CD4-positive, alpha-beta T cell treated with Interleukin-6 at 100 ng/mL for 8 hours (primary cell): ENCODE measurements at places on chromosomes 11 and 22.

- no peak for DNase-seq
Measured at GRCh38 chr11:92789761-92790160, 179.7 kb upstream of the MTNR1B start.

DNA sequence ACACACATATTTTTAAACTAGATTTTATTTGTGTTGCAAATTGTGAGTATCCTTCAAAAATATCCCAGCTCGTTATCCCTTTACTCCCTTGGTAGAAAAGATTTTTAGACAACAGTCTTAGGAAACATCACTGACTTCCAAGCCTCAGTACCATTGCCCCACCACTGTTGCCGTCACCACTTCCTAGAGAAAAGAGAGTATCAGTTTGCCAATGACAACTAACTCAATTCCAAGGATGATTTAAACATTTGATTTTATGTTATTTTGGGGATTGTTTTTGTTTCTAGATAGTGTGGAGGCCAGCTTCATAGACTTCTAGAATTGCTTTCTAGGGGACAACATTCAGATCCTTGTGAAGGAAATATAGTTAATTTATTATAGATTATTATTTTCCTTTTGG is 274.0 kb upstream of the MPPED2 start:
- no peak for DNase-seq

GRCh38 chr11:117094776-117095175 is 3.5 kb downstream of the SIK3 start:
- no peak for DNase-seq

DNA sequence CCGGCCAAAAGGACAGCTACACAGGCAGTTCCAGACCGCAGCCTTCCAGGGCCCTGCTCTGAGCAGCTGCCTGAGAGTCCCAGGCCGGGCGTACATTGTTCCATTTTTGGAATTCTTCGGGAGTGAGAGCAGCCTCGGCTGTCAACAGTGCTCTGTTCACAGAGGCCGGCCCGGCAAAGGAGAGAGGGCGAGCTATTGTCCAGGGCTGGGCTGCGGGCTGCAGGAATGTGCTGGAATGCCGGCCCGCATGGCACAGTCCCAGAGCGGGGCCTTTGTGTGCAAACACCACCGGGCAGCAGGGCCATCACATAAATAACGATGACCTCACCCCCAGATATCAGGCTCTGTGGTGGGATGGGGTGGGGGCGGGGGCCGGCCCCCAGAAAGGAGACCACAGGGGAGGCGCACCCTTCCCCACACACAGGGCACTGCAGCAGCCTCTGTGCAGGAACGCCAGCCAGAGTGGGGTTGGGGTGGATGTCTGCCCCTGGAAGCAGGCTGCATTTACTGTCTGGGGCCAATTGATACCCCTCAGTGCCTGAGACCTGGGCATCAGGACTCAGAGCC is 15.8 kb downstream of the LINC01488 start:
- DNase-seq: no peak

DNA sequence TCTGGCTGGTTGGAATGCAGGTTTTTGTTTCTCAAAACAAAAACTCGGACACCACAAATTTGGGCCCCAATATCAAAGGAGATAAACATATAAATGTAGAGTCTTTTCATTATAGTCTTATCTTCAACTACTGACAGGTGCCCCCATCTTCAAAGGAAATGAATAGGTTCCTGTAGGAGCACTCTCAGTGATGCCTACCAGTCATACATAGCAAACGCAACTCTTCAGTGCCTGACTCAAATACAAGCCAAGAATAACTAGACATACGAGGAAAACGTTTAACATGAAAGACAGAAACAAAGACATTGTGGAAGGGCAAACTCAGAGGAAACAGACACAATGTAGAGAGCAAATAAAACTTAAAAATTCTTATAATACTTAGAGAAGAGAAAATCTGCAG is 13.9 kb downstream of the KDM4D start:
- no peak for DNase-seq

DNA sequence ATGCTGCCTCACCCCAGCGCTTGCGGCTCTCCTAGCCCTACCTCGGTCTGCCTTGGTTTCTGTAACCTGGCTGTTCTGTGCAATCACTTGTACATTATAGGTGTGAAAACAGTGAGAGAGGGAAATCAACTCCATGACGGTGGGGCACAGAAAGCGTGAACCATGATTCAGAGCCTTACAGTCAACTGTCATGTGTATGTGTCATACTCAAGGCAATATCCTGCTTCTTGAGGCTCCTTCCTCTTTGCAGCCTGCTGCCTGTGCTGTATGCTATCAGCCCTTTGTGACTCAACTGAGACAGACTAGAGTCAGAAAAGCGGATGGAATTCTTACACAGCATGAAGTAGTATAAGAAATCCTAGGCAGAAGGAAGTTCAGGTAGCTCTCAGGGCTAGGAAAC is 2.1 kb downstream of the NRIP3 start:
- peak; percentile 37 for DNase-seq

DNA sequence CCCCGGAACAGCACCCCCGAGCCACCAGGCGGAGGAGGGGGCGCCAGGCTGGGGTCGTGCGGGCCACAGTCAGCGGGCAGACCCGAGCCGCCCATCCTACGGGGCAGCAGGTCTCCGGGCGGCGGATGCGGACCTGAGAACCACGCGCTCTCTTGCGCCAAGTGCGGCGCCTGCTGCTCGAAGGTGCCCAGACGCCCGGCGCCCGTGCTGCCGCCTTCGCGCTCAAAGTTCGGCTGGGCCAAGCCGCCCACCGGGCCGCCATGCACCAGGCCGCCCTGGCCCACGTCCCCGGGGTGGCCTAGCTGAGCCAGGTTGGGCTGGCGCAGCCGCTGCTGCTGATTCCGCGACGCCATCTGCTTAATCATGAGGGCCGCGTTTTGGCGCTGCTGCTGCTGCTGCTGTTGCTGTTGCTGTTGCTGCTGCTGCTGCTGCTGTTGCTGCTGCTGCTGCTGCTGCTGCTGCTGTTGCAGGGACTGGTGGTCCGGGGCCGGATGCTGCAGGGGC is 3.0 kb downstream of the MN1 start:
- no peak for DNase-seq

DNA sequence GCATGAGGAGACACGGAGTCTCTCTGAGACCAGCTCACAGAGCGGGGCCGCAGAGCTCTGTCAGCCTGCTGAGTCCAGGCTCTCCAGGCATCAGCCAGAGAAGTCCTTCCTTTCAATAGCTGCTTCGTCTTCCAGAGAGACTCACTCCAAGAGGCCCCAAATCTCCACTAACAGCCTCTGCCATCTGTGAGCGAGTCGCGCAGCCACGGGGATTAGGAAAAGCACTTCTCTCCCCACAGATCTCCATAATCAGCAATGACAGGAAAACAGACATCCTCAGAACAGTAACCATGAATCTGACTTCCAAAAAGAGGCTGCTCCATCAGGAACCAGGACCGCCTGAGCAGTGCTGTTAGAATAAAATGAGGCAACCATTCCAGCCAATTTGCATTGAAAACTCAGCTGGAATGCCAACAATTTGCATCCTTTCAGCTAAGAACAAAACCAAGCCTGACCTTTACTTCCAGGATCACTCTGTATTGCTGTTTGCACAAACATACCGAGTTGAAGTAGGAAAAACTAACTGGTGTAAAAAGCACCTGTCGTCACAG is 65.4 kb downstream of the SMCO4 start:
- DNase-seq: no peak

GRCh38 chr11:69750108-69750850 is 24.9 kb downstream of the FGF4 start:
- DNase-seq: no peak

DNA sequence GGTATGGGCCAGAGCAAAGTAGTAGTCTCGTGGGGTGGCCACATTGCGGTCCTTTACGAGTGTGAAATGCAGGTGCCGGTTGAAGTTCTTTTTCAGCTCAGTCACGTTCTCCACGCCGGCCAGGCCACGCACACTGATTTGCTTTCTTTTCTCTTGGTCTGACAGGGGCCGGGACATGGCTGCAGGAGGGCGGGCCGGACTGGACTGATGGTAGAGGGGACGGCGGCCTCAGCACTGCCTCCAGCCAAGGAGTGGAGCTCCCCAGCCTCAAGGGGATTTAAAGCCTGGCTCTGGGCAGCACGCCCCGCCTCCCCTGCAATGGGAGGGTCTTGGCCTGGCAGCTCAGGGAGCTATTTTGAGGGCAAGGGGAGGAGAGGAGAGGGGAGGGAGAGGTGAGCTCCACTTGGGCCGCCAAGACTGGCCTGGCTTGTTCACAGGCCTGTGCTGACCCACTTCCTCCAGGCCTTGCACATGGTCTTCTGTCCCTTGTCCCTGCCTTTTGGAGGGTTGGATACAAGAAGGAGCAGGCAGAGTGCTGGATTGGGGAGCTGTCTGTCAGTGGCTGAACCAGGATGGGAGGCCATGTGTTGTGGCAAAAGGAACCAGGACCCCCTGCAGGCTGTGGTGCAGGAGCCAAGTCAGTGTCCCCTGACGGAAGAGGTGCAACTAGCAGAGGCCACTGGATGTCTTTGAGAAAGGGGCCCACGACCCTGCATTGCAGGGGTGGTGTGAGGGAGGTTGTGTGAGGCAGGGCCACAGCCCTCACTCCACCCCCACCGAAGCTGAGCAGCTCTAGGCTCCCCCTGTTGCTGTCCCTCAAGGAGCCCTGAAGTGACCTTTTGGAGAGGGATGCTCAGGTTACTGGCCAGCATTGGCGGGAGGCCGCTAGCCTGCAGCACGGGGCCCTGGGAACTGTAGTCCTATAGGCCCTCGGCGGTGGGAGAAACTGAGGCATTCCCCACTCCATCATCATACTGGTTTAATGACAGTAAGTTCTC is at the start of gene PYGM:
PYGM (minus strand) TSS at position 253 of the 998 bp plus-strand sequence; CDS start at position 177, 76 bp downstream.
- DNase-seq: no peak

GRCh38 chr11:55895216-55895615 is 12.1 kb downstream of the TRIM51 start:
- no peak for DNase-seq

GRCh38 chr11:86046116-86046515 is 22.8 kb downstream of the PICALM start:
- no peak for DNase-seq

DNA sequence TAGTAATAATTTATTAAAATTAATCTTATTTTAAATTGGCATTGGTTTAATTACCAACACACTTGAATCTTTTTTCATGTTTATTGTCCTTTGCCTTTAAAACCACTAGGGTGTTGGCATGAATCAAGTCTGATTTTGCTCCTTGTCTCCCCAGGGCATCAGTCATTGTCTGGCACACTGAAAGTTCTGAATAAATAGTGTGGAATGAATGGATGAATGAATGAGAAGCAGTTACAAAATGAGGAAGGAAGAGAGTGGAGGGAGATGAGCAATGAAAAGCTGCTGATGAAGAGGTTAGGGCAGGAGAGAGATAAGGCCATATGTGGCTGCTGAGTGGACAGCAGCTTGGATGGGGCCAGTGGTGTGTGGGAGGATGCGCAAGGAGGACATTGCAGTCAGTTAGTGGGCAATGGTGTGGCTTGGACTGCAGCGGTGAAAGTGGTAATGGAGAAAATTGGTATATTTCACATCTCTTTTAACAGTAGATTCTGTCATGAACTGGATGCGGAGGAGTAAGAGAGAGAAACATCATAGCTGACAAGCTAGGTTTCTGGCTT is 132.0 kb downstream of the SPON1 start:
- DNase-seq: no peak

GRCh38 chr11:67111261-67111660 is 7.8 kb upstream of the KDM2A start:
- DNase-seq: no peak

DNA sequence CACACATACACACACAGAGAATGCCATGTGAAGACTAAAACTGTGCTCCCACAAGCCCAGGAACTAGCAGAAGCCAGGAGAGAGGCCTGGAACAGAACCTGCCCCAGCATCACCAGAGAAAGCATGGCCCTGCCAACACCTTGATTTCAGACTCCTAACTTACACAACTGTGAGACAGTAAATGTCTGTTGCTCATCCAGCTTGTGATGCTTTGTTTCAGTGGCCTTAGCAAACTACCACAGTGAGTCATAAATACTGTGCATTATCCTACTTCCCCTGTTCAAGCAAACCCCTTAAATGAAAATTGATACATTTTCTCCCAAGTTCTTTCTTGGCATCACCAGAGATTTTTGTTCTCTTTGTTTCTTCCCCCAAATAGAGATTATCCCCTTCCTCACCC is 1539.4 kb upstream of the TENM4 start:
- DNase-seq: no peak

- no peak for DNase-seq
Measured at GRCh38 chr11:45082744-45083543, 63.5 kb upstream of the PRDM11 start.

- no peak for DNase-seq
Measured at GRCh38 chr11:87022254-87022653, 15.5 kb upstream of the TMEM135 start.

- no peak for DNase-seq
Measured at GRCh38 chr11:59782080-59782479, 26.9 kb downstream of the STX3 start.

DNA sequence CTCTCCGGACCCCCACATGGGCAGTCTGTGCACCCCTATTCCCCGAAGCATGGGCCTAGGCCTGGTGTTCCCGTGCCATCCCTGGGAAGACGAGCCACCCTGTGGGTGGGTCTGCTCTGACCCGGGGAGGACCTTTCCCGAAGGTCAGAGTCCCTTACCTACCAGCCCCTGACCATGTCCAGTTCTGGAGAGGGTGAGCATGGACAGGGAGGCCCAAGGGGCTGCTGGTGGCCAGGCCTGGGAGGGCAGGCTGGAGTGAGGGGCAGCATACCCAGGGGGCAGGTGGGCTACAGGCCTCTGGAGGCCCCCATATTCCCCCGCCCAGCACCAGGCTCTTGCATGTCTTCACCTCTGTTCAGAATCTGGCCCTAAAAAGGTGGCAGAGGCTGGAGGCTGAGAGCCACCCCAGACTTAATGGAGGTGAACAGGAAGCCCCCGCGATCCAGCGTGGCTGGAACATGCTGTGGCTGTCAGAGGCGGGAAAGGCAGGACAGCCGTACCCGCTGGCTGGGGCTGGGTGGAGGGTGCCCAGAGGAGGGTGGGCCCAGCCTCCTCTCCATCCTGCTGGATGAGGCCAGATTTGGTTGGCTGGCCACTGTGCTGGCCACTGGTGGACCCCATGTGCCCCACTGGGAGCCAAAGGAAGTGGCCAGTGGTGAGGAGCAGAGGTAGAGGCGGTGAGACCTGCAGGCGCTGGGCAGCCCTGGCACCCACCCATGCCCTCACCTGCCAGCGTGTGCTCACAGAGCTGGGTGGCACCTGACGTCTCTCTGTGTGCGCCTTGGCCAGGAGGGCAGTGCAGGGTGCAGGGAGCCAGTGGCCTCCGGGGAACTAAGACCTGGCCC is 11.2 kb upstream of the SYT8 start:
- no peak for DNase-seq

GRCh38 chr11:86390487-86390886 is 15.8 kb downstream of the CCDC81 start:
- DNase-seq: no peak

GRCh38 chr22:28438183-28438768 is 241.4 kb downstream of the TTC28 start:
- DNase-seq: no peak

- no peak for DNase-seq
Measured at GRCh38 chr11:62439785-62440602, 21.2 kb downstream of the SCGB1A1 start.
